ENCODE measurements at places on chromosomes 11 and 22.

GRCh38 chr11:103948187-103948763, 88.2 kb upstream of the DDI1 start:
- DNase-seq, result no peak

DNA sequence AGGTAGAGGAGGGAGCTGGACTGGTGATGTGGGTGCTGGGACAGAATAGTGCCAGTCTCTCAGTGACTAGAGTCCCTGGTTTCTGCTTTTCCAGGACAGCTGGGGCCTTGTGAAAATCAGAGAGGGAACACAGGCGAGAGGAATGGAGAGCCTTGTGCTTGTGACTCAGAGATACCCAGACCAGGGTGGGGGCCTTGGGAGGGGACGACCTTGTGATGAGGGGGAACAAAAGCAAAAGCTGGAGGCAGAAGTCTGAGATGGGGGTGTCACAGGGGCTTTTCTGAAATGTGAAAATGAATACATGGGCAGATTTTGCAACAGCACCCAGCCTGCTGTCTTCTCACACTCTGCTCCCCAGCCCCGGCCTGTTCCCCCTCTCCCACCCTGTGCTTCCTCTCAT, 3.4 kb upstream of the NR1H3 start:
- no peak for DNase-seq

DNA sequence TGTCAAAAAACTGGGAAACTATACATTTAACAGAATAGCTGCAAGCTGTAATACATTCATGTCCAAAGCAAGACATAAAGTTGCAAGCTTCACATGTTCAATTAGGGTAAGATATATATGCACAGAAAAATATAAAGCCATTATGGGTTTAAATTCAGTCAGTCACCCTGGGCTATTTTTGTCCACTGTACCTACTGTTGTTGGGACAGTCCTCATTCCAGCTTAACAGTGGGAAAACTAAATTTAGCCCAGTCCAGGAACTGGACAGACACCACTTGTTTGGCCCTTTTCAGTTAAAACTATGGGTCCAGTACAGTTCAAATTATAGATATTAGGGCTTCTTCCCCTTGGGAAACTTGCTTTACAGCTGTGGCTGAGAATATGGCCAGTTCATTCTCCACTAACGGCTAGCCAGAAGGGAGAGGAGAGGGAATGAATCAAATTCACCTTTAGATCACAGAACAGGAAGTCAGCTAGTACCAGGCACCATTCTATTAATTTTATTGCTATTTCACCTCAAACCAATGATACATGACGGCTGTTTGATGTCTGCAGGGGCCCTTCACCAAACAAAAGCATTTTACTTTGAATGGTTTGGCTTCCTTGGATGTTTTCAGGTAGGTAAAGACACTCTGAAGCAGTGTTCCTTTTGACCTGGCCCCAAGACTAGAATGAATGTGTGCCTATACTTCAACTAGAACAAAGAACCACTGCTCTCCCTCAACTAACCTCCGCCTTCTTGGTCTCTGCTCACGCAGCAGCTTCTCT, 22.2 kb downstream of the ZNF280B start:
- no peak for DNase-seq

DNA sequence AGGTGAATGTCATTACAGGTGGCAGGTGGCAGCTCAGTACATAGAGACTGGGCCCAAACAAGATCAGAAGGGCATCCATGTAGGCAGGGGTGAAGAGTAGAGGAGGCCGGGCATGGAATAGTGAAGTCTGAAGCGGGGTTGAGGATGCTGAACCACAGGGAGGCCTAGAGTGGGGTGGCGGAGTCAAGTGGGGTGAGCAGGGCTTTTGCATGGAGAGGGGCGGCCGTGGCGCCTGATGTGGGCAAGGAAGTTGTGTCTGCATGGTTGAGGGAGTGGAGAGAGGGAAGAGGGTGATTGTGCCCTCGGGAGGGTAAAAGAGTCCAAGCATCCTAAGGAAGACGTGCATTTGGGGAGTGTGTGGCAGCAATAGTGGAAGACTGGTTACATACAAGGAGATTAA, 14.4 kb downstream of the DDB2 start:
- no peak for DNase-seq

DNA sequence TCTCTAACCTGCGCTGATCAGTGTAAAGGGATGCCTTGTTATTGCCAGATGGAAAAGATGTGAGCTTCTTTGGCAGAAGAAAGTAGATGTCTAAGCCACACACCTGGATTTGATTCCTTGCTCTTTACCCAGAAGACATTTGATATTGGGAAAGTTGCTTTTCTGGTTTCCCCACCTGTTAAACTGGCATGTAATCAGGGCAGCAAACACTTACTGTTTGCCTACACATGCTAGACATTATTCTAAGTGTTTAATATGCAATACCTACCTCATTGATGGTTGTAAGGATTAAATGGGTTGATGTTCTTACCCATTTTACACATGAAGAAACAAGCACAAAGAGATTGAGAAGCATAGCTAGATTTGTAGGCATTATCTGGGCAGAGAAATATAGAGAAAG, 16.6 kb downstream of the ASRGL1 start:
- DNase-seq, result no peak

GRCh38 chr11:86292912-86293616, 9.0 kb upstream of the HIKESHI start:
- peak; percentile 66 for DNase-seq

DNA sequence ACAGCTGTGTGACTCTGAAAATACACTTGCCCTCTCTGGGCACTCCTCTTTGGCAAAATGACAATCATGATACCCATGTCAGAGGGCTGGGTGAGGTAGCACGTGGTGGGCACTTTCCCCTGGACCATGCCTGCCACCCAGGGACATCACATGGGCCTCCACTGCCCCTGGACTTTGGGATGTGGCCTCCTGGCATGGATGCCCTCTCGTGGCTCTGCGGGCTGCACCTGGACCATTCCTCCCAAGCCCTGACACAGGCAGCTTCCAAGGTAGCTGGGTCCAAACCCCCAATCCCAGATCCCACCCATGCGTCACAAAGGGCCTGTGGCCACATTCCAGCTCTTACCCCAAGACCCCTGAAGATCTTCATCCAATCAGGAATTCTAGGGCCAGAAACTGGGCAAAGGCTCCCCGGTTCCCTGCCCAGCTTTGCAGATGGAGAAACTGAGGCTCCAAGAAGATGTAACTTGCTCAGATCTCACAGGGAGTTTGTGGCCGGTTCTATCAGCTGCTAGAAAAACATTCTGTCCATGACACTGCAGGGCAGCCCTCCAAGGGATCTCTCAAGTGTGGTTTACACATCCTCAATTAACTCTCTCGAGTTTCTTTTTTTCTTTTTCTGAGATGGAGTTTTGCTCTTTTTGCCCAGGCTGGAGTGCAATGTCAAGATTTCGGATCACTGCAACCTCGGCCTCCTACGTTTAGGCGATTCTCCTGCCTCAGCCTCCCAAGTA, 35.4 kb upstream of the CYB5R3 start:
- no peak for DNase-seq

GRCh38 chr11:13955971-13956421, 6.5 kb upstream of the SPON1 start:
- peak; percentile 56 for DNase-seq

GRCh38 chr11:34406413-34406812, 32.3 kb upstream of the CAT start:
- DNase-seq, result no peak
